ENCODE measurements at places on chromosomes 5 and 9.

GRCh38 chr5:175206669-175207068 is 237.3 kb downstream of the DRD1 start:
- DNase-seq, result no peak

DNA sequence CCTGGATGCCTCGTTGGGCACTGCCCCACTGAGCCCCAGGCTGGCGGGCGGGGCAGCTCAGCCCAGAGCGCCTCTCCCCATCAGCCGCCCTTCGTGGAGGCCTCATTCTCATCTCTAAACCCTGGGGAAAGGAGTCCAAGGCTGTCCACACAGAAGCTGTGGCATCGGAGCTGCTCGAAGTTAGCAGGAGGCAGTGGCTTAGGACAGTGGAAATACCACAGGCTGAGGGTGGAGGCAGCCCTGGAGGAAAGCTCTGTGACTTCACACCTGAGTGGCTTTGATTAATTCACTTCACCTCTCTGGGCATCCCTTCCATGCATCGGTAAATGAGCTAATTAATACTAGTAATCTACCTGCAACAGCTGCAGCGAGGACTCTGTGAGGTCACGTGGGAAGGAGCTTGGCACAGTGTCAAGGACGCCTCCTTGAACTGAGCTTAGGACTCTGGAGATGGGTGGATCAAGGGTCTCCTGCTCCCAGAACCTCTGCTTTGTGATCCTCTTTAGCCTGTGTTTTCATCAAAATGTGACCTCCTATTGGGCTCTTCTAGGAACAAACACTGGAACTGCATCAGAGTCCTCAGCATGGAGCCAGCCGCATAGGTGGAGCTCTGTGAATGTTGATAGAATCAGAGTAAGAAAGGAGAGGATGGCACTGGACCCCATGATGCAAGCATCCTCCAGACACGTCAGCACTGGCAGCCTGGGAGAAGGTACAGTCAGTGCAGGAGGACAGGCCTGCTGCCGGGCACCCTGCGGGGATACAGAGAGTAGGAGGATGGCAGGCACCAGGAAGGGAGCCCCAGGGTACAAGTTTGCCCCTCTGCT is 842 bp upstream of the ANGPTL2 start:
- DNase-seq, result peak; percentile 43

GRCh38 chr5:150488519-150489359 is 19.2 kb upstream of the NDST1 start:
- no peak for DNase-seq

GRCh38 chr5:8907168-8907868 is 638.6 kb downstream of the SEMA5A start:
- no peak for DNase-seq

- no peak for DNase-seq
These were observed 24.6 kb upstream of the MED10 start for GRCh38 chr5:6402939-6403338.

DNA sequence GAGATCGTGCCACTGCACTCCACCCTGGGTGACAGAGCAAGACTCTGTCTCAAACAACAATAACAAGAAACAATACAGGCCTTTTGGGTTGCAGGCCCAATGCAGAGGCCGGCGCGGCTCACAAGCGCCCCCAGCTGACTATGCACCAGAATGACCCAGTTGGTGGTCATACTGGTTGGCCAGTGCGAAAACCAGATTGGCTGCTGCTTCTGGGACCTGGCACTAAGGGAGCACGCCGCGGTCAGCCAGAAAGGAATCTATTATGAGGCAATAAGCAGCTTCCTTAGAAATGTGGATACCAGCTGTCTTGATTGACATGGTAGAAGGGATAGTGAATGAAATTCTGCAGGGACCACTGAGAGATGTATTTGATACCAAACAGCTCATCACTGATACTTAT is 35.0 kb downstream of the RANBP17 start:
- DNase-seq, result no peak

DNA sequence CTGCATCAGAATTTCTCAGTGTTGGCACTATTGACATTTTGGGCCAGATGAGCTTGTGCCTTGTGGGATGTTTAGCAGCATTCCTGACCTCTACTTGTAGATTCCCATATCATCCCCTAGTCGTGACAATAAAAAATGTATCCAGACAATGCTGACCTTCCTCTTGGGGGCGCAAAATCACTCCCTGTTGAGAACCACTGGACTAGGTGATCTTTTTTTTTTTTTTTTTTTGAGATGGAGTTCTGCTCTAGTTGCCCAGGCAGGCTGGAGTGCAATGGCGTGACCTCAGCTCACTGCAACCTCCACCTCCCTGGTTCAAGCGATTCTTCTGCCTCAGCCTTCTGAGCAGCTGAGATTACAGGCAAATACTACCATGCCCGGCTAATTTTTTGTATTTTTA is 22.6 kb downstream of the STXBP1 start:
- no peak for DNase-seq

- DNase-seq, result no peak
These were observed 9.3 kb downstream of the SLC46A2 start for GRCh38 chr9:112881331-112881730.

GRCh38 chr5:30581198-30581935 is 612.1 kb upstream of the CDH6 start:
- DNase-seq, result no peak

DNA sequence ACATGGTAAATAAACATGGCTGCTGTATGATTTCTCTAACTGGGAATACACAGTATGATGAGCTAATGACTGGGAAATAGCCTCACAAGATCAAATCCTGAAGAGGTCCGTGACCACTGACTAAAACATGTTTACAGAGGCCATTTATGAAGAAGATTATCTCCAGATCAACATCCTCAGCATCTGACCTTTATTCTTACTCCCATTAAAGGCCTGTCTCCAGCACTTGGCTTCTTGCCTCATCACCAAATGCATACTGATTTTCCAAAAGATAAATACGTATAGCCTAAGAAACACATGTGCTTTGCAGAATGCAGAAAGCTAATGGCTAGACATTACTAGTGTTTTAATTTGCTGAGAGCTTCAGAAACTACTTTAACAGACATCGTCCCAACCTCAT is 108.0 kb upstream of the TSLP start:
- no peak for DNase-seq

DNA sequence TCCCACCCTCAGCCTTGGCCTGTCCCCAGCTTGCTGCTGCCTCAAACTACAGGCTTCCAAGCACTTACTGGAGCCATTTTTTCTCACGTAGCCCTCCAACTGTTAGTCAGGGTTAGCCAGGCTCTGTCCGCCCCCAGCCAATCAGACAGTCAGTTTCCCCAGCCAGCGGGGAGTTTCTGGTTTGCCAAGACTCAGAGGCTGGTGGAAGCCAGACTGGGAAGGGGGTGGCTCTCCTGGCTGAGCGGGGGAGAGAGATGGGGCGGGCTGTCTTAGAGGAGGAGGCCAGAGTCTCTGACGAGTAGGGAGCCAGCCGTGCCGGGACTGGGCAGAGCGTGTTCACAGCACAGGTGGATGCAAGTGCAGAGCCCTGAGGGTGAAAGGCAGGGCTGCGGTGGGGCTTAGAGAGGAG is 15.3 kb downstream of the PROP1 start:
- peak; percentile 82 for DNase-seq

- no peak for DNase-seq
These were observed 32.9 kb upstream of the GARNL3 start for GRCh38 chr9:127231666-127232065.

GRCh38 chr5:18745042-18745987 is 1111.1 kb downstream of the TAF11L14 start:
- no peak for DNase-seq

DNA sequence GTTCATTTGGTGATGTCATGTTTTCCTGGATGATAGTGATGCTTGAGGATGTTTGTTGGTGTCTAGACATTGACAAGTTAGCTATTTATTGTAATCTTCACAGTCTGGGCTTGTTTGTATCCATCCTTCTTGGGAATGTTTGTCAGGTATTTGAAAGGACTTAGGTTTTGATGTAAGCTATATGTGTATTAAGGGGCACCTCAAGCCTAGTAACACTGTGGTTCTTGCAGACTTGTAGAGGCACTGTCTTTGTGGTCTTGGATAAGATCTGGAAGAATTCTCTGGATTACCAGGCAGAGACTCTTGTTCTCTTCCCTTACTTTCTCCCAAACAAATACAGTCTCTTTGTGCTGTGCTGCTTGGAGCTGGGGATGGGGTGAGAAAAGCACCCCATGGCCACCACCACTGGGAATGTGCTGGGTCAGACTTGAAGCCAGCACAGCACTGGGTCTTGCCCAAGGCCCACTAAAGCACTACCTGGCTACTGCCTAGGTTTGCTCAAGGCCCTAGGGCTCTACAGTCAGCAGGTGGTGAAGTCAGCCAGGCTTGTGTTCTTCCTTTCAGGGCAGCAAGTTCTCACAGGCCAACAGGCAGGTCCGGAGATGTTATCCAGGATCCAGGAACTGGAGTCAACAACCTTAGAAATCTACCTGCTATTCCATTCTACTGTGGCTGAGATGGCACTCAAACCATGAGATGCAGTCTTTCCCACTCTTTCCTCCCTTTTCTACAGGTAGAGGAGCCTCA is 49.3 kb upstream of the GNA14 start:
- DNase-seq, result no peak

DNA sequence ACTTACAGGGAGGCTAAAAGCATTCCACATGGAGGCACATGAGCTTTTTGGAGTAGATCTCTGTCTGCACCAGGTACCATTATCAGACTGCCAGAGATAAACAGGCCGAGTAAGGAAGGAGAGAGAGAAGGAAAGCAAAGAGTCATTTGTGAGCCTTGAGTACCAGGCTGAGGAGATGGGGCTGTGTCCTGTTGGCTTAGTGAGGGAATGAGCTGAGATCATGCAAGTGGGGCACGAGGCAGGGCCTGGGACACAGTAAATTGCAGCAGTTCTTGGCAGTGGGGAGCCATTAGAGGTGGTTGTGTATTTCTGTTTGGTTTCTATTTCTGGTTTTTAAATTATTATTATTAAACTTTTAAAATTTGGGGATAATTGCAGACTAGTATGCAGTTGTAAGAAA is 53.3 kb downstream of the TSTD2 start:
- no peak for DNase-seq

- DNase-seq, result no peak
These were observed 52.1 kb upstream of the ERBIN start for GRCh38 chr5:65874241-65874640.

DNA sequence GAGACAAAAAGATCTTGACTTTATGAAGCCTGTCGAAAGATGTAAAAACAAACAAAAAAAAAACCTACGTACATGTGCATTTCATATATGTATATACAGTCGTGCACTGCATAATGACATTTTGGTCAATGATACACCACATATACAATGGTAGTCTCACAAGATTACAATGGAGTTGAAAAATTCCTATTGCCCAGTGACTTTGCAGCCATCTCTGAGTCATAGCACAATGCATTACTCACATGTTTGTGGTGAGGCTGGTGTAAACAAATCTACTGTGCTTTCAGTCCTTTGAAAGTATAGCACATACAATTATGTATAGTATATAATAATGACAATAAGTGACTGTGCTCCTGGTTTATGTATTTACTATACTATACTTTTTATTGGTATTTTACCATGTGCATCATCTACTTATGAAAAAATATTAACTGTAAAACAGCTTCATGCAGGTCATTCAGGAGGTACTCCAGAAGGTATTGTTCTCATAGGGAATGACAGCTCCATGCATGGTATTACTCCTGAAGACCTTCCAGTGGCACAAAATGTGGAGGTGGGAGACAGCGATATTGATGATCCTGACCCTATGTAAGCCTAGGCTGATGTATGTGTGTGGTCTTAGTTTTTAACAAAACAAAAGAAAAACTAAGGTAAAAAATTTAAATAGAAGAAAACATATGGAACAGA is 73.7 kb upstream of the FST start:
- DNase-seq, result no peak

- DNase-seq, result no peak
These were observed 64.0 kb downstream of the STX17 start for GRCh38 chr9:99970481-99970880.

- DNase-seq, result no peak
These were observed 71.8 kb upstream of the TTC23L start for GRCh38 chr5:34767180-34767579.

DNA sequence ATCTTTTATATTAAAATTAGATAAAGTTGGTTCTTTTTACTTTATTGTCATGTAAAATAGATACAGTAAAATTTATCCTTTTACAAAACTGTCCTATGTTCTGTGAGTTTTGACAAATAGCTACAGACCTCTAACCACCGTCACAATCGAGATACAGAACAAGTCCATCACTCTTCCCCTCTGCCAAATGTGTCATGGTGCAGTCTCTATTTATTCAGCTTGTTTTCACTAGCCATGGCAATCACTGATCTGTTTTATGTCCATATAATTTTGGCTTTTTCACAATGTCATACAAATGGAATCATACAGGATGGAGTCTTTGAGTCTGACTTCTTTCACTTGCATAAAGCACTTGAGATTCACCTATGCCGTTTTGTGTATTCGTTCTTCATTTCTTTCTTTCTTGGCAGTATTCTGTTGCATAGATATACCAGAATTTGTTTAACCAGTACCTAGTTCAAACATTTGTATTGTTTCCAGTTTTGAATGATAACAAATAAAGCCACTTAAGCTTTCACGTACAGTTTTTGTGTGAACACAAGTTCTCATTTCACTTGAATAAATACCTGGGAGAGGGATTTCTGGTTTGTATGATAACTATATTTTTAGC is 273.2 kb upstream of the MPDZ start:
- DNase-seq, result no peak

- no peak for DNase-seq
These were observed 99.8 kb downstream of the NNT start for GRCh38 chr5:43702815-43703214.

DNA sequence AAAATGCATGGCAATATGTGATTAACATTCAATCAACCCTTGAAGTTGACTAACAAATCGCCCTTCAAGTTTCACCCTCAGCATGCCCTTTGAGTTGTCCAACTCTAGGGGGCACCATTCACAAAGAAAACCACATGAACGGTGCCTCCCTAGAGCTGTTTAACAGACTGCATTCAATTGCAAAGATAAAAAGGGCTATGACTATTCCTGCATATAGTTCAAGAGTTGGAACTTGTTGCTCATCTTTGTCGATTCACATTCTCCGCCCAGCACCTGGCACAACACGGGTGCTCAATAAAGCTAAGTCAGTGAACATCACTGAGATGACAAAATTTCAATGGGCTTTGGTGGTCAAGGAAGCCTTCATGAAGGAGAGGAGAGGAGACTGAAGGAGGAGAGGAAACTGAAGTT is 69.6 kb upstream of the SLC30A5 start:
- DNase-seq, result no peak

DNA sequence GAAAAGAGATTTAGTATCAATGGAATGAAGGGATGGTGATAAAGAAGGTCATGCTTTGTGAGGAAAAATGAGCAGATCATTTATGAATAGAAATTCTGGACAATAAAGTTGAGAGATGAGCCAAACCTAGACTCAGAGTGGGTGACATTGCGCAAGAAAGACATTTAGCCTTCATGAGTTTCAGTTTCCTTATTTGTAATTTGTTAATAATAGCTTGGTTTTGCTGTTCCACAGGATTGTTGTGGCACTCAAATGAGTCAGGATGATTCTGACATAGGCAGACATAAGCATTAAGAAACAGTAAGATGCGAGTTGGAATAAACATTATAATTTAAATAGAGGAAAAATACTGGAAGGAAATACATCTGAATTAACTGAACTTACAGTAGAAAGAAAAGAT is 34.8 kb downstream of the ITGA2 start:
- DNase-seq, result no peak

GRCh38 chr5:171483551-171484135 is 64.2 kb downstream of the FGF18 start:
- DNase-seq, result no peak

Measured in dorsolateral prefrontal cortex (tissue), 122 donors.